ENCODE measurements at places on chromosomes 13 and 19.

DNA sequence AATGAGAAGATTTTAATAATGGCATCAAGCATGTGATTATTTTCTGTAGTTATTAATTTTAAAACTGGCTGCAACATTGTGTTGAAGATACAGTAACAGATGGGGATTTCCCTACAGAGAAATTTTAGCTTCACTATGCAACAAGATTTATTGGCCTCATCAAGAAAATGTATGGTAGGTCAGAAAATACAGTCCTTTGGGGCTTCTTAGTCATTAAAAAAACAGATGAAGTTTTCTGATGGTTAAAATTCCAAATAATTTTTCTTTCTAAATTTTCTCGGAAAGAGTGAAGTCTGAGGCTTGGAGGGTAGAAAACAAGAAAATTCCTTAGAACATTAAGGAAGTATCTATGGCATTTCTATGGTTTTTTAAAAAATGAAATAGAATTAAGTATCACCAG lies 1790.8 kb upstream of the PCDH20 start:
- no peak for DNase-seq

DNA sequence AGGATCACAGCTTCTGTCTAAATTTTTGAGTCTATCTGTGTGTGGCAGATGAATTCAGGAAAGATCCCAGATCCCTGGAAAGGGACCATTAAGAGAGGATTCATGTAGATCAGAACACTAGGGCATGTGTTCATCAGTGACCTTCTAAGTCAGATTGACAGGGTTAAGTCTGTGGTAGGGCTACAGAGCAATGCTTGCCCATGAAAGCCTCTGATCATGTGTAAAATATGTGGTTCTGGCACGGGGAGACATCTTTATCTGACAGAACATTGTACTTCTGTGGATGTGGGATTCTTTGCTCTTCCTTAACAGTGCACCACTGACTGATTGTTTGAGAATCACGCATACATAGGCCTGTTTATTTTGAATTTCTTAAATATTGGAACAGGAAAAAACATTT lies 42.9 kb downstream of the ZNF506 start:
- DNase-seq, result no peak

GRCh38 chr13:94256721-94257120 lies 222.8 kb downstream of the DCT start:
- DNase-seq, result no peak

- no peak for DNase-seq
Measured at GRCh38 chr19:29475469-29475868, 50.3 kb upstream of the VSTM2B start.

DNA sequence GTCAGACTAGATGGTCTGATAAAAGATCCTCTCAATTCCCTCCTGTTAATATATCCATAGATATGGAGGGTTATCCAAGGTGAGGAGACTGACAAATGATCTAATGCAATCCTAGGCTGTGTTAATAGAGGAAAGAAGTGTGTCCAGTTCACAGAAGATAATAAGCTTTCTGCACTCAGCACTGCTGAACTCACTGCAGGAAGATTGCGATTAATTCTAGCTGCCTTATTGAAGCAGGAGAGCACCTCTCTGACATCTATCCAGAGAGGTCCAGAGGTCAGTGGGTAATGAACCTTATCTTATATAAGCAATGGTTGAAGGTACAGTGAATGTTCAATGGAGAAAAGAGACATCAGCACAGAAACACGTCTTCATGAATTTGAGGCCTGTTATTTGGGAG lies 75.9 kb upstream of the SLC10A2 start:
- no peak for DNase-seq

DNA sequence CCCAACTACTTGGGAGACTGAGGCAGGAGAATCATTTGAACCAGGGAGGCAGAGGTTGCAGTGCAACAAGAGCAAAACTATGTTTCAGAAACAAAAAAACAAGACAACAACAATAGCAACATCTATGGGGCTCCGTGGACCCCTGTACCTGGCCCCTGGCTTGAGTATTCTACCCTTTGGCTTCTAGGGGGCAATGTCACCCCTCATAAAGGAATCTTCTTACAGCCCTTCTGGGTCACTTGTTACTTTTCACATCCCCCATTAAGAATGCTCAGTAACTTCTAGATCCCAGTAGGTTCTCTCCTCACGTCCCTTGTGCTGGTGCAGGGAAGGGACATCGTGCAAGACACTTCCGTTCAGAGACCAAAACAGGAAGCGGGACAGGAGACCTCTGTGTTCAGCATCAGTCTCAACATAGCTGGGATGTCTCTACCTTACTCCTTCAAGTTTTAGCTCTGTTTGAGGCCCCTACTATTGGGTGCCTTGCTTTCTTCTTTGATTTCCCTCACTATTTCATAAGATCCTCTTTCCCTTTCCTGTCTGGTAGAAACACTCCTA lies 218.1 kb upstream of the ARGLU1 start:
- DNase-seq, result no peak

DNA sequence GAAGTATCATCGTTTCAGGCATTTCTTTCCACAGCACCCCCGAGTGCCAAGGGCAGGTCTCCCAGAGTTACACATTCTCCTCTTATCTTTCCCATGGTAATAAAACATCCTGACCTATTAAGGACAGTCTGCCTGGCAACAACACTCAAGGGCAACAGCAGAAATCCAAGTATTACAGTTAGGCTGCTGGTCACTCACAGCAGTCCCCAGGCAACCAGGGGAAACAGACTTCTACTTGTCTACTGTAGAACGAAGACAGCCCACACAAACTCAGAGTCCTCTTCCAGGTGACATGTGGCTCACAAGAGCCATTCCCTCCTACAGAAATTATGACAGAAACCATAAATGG lies 24.3 kb downstream of the RCBTB1 start:
- DNase-seq, result no peak

DNA sequence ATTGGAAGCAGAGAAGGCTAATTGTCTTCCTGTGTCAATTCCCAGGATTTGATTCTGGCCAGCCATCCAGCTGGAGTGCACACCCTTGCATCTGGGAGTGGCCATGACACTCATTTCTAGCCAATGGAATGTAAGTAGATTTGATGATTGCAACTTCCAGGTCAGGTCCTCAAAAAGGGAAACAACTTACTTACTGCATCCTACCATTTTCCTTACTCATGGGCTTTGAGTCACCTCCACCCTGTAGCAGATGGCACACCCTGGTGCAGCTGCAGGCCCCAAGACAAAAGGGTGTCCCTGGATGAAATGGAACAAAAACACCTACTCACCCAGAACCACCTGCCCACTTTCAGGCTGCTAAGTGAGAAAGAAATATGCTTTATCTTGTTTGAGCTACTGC lies 27.3 kb upstream of the MPHOSPH8 start:
- DNase-seq, result no peak

- no peak for DNase-seq
Measured at GRCh38 chr19:58555920-58556621, 1.2 kb upstream of the CHMP2A start.
